ENCODE measurements at places on chromosomes 3 and 15.

DNA sequence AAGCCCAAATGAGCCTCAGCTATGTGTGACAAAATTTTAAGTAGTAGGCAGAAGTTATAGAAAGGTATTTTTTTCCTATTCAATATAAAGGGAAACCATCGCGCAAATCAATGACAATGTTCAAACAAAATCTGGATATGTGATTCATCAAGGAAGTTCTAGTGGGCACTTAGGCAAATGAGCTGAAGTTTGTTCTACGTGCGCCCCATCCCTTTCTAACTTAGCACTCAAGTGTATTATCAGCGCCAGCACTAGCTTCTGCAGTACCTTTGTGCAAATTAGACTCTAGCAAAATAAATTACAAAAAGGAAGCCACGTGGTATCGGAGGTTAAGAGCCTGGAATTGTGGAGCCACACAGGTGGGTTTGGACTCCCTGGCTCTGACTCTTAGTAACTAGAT lies 91.1 kb downstream of the TBL1XR1 start:
- DNase-seq, result no peak

GRCh38 chr3:136194409-136195257 lies 1.5 kb downstream of the MSL2 start:
- DNase-seq, result peak; percentile 61

GRCh38 chr15:80180468-80180867 lies 27.7 kb downstream of the FAH start:
- DNase-seq, result no peak

GRCh38 chr3:164375538-164375937 lies 702.8 kb downstream of the SI start:
- DNase-seq, result no peak

DNA sequence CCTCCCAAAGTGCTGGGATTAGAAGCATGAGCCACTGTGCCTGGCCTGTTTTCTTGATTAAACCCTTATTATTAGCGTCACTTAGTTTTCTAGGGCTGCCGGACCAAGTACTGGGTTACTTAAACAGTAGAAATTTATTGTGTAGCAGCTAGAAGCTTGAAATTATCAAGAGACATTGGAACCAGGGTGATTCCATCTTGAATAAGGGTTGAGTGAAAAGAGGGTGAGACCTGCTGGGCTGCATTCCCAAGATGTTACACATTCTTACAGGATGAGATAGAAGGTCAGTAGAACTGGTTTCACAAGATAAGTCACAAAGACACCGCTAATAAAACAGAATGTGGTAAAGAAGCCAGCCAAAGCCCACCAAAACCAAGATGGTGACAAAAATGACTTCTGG lies 18.6 kb upstream of the FSTL1 start:
- DNase-seq, result no peak

- no peak for DNase-seq
These were observed 69.2 kb upstream of the COL6A5 start for GRCh38 chr3:130276203-130276803.

DNA sequence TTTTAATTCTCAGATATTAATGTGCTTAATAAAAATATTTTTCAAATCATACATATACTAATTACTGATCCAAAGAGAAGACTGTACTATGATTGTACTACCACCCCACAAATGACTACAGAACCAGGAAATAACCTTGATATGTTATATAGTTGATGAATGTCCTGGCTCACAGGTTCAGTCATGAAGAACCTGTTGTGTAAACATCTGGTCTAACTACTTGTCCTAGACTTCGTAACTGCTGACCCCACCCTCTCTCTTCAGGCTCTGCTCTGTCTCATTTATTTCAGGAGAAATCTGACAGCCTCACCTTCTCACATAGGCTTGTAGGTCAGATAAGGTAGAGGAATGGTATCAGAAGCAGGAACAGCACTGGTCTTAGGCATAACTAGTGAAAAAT lies 14.7 kb upstream of the CSTA start:
- no peak for DNase-seq

DNA sequence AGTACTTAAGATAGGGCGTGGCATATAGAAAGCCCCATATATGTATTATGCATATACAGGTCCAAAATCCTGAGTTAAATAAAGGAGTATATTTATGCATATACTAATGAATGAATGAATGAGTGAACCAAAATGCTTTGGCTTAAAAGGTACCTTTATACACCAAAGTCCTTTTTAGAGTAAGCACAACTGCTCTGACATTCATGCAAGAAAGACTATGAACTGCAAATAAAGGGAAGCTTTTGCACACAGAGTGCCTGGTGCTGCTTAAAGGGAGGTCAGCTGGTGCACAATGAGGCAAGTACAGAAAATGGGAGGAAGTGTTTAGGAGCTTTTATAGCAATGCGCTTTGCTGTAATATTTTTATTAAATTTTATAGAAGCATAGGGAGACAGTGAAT lies 214.0 kb downstream of the KLF13 start:
- no peak for DNase-seq

GRCh38 chr3:43215663-43216275 lies 70.6 kb upstream of the SNRK start:
- no peak for DNase-seq

DNA sequence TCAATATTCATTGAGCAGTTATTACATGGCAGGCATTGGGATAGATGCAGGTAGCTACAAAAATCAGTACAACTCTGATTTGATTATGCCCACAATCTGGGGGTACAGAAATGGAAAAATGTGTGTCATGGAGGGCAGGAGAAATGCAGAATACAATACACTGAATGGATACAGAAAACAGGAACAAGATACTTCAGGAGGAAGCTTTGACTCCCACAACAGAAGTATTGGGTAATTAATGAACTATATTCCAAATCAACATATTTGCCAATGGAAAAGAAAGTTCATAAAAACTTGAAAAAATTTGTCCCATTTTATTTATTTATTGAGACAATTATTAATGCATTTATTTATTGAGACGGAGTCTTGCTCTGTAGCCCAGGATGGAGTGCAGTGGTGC lies 207.0 kb downstream of the SUCLG2 start:
- no peak for DNase-seq

GRCh38 chr3:42871592-42872196 lies 4.0 kb downstream of the CYP8B1 start:
- DNase-seq, result no peak

- no peak for DNase-seq
These were observed 145.2 kb upstream of the CBLB start for GRCh38 chr3:106013971-106014370.

DNA sequence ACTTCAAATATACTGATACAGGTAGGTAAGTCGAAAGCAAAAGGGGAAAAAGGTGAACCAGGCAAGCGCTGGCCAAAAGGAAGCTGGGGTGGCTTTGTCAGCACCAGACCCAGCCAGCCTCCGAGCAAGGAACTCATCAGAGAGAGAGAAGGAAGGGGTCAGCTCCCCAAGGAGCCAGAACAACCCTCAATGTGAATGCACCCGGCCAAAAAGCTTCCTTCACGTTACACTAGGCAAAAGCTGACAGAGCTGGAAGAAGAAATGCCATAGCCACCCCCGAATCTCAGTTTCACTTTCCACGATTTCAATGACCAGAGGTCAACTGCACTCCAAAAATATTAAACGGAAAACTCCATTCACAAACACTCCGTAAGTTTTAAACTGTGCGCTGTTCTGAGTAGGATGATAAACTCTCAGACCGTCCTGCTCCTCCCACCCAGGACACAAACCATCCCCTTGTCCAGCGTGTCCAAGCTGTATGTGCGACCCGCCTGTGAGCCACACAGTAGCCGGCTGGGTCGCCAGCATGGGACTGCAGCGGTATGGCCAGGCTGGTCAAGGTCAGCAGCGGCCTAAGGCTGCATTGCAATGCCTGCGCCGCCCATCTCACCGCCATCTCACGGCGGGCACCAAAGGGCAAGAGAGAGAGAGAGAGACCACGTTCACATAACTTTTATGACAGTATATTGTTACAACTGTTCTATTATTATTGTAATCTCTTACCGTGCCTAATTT lies 29.7 kb downstream of the CYFIP1 start:
- no peak for DNase-seq

GRCh38 chr3:122681974-122682409 lies 1.4 kb downstream of the PARP14 start:
- DNase-seq, result no peak

DNA sequence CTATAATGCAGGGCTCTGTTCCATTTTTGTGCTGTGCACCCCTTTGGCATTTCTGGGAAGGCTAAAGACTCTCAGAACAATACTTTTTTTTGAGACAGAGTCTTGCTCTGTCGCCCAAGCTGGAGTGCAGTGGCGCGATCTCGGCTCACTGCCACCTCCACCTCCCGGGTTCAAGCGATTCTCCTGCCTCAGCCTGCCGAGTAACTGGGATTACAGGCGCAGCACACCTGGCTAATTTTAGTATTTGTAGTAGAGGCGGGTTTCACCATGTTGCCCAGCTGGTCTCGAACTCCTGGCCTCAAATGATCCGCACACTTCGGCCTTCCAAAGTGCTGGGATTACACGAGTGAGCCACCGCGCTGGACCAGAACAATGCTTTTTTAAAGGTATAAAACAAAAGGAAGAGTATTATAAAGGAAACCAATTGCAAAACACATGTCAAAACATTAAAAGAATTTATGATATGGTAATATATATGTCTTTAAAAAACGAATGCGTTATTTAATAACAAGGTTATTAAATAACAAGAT lies 999 bp downstream of the SQOR start:
- DNase-seq, result no peak

GRCh38 chr15:94791008-94791407 lies 559.6 kb downstream of the MCTP2 start:
- DNase-seq, result no peak

DNA sequence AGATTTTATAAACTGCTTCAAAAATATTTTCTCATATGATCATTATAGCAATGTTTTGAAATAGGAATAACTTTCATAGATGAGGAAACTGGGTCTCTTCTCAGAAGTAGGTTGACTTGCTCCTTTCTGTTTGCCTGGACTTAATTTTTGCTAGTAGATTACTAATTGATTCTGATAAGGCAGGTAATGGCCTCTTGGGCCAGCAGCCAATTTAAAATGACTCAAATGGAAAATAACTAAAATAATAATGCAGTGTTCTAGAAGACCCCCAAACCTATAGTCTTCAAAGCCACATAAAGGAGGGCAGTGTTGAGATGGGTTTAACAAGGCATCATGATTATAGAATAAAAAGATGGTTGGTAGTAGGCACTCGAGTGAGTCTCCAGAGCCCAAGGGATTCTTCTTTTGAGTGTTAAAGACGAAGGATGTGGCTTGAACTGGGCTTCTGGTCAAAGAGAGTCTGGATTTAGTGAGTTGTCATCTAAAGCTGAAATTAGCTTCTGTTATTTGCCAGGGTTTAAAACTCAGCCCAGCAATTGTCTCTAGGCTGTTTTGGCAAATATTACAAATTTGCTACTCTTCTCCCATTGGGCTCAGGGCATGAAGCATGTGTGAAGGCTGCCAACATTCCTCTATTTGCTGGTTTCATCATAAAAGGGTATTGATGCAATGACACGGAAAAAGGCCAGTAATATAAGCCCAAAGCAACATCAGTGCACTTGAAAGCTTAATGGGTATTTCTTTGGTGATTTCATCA lies 297.1 kb upstream of the MEIS2 start:
- no peak for DNase-seq

- no peak for DNase-seq
These were observed 1185.8 kb upstream of the ALCAM start for GRCh38 chr3:104180906-104181305.

- no peak for DNase-seq
These were observed 242.1 kb downstream of the THSD4 start for GRCh38 chr15:71357321-71357732.

DNA sequence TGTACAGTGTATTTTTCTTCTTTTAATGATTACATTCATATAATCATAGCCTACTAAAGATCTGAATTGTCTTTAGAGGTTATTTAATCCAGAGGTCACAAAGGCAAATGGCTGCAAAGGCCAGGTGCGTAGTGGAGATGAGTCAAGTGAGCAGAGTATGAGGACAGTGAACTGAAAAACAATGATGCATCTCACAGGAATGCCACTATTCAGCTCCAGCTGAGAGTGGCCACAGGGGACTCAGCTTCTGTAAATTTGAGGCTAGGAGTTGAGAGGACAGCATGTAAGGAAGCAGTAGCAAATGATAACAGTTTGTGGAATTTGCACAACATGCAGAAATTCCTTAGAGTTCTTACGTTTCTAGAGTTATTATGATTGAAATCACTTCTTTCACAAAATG lies 50.4 kb downstream of the COL6A5 start:
- DNase-seq, result no peak

DNA sequence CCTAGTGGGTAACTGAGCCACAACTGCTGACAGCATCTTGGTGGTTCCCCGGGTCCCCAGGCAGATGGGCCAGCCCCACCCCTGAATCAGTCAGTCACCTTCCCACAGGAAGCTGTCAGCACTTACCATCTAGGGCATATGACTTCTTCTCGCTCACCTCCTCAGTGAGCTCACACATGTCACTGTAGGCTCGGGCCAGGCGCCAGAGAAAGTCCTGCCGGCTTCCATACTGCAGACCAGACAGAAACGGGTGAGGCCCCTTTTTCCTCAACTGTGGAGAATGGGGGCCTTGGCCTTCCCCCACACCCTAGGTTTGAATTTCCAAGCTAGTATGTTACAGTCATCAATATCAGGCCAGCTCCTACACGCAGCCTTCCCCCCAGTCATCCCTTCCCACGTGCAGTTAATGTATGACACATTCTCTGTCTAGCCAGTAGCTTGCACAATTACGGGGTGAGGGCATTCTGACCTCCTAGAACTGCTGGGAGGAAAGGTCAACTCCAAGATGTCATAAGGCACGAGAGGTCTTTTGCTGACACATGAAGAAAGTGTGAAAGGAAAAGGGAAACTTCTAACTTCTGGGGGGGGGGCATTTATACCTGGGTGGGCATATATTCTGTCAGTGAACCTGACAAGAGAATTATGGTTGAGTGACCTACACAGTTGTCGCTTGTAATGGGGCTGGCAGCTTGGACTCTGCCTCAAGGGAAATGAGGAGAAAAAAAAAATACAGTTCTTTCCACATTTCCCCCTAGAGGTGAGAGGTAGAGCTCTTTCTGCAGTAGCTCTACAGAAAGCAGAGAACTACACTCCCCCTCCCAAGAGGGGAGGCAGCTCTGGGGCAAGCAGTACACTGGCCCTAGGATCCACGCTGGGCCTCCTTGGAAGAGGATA lies 10.9 kb downstream of the RMDN3 start:
- DNase-seq, result no peak

DNA sequence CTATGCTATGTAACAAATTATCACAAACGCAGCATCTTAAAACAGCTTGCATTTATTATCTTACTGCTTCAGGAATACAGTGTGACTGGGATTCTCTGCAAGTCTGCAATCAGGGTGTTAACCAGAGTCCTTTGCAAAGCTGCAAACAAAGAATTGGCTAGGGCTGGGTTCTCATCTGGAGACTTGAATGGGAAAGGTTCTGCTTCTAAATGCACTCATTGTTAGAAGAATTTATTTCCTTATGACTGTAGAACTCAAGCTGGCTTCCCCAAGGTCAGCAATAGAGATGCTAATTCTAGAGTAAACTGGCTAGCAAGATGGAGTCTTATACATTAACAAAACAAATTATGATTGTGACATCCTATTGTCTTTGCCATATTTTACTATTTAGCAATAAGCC lies 673.7 kb downstream of the DIPK2A start:
- DNase-seq, result no peak

GRCh38 chr15:40873694-40874561 lies at the start of gene RHOV:
RHOV (minus strand) TSS chr15:40874234; CDS start chr15:40874139, 95 bp downstream.
- no peak for DNase-seq

- no peak for DNase-seq
These were observed 72.9 kb upstream of the GALNT15 start for GRCh38 chr3:16101295-16102186.
